ENCODE measurements at places on chromosomes 6 and 20. TPM values are rescaled to one million over a fixed set of nuclear protein-coding genes. Genes with fewer than 3 reads are reported as not detected.

FNDC1 gene
- total RNA-seq = 0.08 TPM

ZSCAN12 gene
- 1.5 TPM for total RNA-seq

ECT2L gene
- total RNA-seq = not detected

VARS2 gene
- total RNA-seq = 16.2 TPM

DUSP22 gene
- total RNA-seq = 12.9 TPM

PCNA gene
- total RNA-seq = 344 TPM

VGLL2 gene
- not detected for total RNA-seq

SASH1 gene
- total RNA-seq = 3.0 TPM

ZNF391 gene
- total RNA-seq = 0.25 TPM

TBXT gene
- total RNA-seq = not detected

TUBB2B gene
- total RNA-seq = 16.9 TPM

CLVS2 gene
- 0.15 TPM for total RNA-seq

SLC17A5 gene
- total RNA-seq = 15.4 TPM

SIGLEC1 gene
- total RNA-seq = 0.02 TPM

PROKR2 gene
- not detected for total RNA-seq

PDYN gene
- not detected for total RNA-seq

BACH2 gene
- 0.67 TPM for total RNA-seq

DUSP15 gene
- 0.88 TPM for total RNA-seq

TINAG gene
- total RNA-seq = 0.14 TPM

WFDC10B gene
- total RNA-seq = not detected

HLA-DRB5 gene
- total RNA-seq = not detected

All from A549 treated with dexamethasone at 1 μM for 4 hours (cell line).